ENCODE measurements at places on chromosomes 2 and 18.
A peak's percentile ranks its signal among the peaks of the same experiment; 100 is the strongest.

DNA sequence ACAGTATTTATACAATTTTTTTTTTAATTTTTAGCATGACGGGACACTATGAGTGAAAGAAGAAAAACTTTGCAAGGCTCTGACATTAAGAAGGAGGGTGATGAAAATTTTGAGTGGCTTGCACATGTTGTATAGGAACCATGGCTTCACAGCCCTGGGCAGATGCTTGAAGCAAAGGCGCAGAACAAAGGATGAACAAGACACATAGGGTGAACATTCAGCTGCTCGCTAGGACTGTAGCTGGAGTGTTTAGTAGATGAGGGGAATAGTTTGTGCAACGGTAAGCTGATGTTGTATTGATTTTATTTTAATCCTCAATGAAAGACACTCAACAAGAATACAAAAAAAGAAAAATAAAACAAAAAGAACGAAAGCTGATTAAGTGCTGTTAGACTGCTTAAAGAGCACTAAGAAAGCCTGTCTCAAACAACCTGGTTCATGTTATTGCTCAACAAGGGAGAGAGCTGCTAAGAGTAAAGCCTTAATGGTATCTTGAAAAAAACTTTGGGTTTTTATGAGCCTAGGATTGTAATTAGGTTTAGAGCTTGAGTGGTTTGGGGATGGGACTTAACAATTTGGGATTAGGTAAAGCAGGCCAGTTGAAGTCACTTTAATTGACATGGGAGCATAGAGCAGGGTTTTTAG lies 41.2 kb upstream of the GCFC2 start:
- no peak for DNase-seq

DNA sequence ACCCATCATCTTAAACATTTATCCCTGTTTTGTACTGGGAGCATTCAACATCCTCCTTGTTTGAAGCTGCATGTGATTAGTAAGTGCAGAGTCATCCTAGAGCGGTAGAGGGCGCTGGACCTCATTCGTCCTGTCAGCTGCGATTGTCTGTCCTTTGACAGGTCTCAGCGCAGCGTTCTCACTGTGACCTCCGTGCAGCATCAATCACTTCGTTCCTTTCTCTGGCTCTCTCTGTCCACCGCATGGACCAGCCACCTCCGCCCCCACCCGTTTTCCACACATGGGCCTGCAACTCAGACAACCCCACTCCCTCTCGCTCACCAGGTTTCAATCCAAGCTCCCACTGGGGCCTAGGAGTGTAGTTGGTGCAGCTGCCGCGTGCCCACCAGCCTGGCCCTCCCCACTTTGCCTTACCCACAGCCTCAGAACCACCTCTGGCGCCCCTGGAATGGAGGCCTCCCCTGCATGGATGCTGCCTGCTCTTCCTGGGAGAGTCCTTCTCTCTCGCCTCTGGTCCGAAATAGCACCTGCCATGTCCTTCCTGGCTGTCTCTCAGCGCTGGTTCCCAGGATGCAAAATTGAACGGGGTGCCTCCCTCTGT lies 90.5 kb downstream of the NDUFA10 start:
- DNase-seq = peak; percentile 59

DNA sequence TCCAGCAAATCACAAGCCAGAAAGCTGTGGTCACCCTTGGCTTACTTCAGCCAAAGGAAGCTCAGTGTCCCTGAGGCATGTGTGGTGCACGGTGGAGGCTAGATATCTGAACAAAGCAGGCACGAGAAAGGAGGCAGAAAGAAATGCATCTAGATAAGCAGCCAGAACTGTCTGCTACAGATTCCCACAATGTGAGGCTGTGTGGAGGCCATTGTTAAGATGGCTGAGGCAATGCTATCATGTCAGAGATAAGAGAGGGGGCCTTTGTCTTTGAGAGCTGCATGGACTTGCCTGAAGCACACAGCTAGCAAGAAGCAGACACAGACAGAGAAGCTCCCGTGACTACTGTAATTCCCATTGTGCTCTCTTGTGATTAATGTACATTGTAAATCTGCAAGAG lies 110.5 kb upstream of the LYPD6 start:
- no peak for DNase-seq

- no peak for DNase-seq
Measured at GRCh38 chr2:215664847-215665525, 229.1 kb upstream of the FN1 start.

DNA sequence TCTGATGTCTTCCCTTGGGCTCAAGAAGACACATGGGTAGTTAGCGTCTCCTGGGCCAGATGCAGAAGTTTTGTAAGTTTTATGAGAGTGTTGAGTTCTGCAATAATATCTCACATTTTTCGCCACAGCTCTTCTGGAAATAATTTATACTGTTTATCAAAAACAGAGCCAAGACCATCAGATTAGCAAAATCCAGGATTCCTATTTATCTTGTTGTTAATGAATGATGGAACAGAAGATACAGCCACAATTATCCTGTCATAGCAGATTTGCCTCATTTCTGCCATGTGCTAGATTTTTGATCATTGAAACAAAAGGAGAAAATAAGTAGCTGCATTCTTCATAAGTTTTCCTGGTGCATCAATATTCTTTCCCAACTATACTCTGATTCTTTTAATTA lies 1048.6 kb upstream of the KLHL29 start:
- no peak for DNase-seq

DNA sequence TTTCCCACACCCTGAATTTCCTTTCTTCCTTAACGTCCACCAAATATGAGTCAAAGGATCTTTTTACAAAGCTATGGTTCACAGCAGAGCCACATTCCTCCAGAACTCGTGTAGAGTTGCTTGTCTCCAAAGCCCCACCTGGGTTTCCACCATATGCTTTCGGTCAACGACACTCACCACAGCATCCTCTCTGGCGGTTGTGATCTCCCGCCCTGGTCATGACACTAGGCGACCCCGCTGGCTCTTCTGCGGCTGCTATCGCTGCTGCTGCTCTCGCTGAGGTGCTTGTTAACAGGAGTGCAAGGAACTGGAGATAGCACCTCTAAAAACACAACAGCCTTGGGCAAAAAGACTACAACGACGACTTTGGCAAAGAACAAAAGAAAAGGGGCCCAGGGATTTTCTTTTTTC lies 340 bp downstream of the SLC40A1 start:
- peak; percentile 22 for DNase-seq

GRCh38 chr2:29213888-29214291 lies 98.7 kb downstream of the CLIP4 start:
- DNase-seq = no peak

- DNase-seq = no peak
Measured at GRCh38 chr2:155145758-155146229, 447.3 kb downstream of the KCNJ3 start.

- DNase-seq = no peak
Measured at GRCh38 chr2:3470856-3471737, 48.2 kb downstream of the ADI1 start.

- DNase-seq = no peak
Measured at GRCh38 chr18:9712611-9713010, 4.5 kb downstream of the RAB31 start.

DNA sequence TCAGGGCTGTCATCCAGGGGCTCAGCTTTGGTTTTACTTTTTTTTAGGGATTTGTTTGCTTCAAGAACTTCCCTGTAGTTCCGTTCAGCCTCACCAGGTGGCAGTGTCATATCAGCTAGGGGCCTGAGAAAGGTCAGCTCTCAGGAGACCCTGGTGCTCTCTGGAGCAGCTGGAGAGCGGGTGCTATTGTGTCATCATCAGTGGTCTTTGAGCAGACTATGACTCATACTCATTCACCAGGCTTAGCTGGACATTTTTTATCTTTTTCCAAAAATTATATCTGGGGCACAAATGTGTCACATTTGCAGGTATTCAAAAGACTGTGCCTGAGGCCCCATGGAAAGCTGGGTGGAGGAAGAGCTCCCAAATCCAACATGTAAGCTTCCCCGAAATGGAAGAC lies 24.4 kb downstream of the ZNF892 start:
- DNase-seq = peak; percentile 52

DNA sequence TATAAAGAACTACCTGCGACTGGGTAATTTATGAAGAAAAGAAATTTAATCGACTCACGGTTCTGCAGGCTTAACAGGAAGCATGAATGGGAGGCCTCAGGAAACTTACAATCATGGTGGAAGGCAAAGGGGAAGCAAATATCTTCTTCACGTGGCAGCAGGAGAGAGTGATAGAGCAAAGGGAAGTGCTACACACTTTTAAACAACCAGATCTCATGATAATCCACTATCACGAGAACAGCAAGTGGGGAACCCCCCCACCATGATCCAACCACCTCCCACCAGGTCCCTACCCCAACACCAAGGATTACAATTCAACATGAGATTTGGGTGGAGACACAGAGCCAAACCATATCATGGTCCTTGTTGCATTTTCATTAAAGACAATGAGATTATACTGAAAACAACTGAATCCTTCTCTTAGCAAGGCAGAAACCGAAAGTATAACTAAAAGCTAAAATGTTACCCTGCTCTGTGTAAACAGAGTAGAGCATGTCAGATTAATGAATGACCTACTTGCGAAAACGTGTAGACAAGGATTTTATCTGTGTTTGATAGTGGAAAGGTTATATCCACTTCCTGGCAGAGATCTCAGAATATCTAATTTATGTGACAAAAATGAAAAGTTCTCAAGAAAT lies 60.1 kb upstream of the RBBP8 start:
- DNase-seq = no peak

GRCh38 chr2:238939521-238940403 lies 91.9 kb downstream of the TWIST2 start:
- no peak for DNase-seq

DNA sequence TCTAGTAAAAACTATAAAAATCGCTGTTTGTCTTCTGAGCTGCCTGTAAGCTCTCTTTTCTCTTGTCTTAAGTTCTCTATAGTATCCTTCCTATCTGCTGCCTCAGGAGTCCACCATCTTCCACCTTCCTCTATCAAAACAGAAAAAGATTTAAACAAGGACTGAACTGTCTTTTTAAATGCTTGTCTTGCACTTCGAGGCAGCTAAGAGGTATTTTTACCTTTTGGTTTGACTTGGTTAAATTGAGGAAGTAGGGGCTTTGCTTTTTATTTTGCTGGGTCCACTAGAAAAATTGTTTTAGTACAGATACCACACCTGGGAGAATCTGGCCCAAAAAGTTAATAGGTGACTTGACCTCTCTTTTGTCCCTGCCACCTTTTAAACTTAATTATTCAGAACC lies 12.2 kb downstream of the SESTD1 start:
- DNase-seq = no peak

GRCh38 chr18:36675076-36675475 lies 153.7 kb downstream of the TPGS2 start:
- DNase-seq = no peak

DNA sequence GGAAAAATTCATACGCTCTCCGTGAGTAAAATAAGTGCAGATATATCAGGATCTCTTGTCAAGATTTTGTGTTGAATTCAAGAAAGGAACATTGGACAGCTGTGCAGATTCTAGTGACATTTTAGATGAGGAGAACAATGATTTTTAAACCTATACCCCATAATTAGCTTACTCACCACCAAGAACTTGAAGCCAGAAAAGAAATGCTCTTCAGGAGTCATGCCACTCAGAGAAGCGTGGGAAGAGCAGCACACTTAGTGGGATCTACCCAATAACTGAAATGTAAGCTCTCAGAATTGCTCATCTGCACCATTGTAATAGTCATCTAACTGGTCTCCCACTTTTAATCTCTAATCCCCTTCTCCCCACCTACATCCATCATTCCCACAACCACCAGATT lies 9.2 kb upstream of the ERMN start:
- no peak for DNase-seq

DNA sequence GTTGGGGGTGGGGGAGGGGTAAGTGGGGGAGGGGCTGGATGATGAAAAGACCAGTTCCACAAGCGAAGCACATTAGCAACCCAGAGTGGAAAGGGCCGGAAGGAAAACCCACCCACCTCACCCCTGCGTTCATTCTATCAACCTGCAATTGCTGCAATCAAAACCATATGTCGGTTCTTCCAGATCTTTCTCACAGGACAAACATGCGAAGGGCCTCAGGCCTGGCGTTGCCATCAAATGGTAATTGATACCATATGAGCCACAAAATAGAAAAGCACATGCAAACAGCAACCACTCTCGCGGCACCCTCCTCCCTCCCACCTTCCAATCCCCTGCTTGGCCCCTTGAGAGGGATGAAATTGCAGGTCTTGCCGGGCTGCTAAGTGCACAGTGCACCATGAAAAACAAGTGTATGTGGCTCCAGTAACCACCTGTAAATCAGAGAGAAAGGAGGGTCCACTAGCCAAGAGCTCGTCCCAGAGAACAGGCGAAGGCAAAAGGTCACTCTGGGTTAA lies 287.5 kb downstream of the TCF4 start:
- no peak for DNase-seq

DNA sequence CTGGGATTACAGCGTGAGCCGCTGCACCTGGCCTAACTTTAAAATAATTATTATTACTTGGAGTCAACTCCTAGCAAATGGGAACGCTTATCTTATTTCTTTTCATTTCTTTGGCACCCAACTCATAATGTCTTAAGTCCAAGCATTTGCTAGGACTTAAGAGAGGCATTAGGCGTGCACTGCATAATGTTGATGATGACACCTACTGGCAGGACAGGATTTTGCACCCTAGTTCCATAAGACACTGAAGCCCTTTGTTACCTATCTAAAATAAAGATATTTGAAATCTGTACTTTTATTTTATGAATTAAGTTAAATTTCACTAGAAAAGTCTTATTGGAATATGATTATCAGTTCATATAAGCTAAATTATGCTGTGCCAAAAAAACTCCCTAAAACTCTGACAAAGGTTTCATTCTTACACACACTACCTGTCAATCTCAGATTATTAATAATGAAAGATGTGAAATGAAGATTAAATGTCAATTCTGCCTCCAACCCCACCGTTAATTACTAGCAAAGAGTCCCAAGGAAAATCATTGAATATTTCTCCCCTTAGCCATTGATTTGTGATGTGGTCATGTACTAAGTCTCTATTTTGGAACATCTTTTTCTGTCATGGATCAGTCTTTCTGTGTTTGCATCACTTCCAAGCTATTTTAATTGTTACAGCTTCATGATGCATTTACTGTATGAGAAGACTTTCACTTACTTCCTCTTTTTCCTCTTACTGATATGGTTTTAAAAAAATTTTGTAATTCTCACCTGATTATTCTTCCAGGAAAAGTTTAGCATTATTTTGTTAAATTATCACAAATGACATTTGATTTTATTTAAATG lies 12.7 kb upstream of the CDH2 start:
- peak; percentile 27 for DNase-seq

- no peak for DNase-seq
Measured at GRCh38 chr2:207995887-207996286, 29.4 kb downstream of the PLEKHM3 start.

- peak; percentile 62 for DNase-seq
Measured at GRCh38 chr18:62715759-62716615, 646 bp downstream of the PHLPP1 start.

DNA sequence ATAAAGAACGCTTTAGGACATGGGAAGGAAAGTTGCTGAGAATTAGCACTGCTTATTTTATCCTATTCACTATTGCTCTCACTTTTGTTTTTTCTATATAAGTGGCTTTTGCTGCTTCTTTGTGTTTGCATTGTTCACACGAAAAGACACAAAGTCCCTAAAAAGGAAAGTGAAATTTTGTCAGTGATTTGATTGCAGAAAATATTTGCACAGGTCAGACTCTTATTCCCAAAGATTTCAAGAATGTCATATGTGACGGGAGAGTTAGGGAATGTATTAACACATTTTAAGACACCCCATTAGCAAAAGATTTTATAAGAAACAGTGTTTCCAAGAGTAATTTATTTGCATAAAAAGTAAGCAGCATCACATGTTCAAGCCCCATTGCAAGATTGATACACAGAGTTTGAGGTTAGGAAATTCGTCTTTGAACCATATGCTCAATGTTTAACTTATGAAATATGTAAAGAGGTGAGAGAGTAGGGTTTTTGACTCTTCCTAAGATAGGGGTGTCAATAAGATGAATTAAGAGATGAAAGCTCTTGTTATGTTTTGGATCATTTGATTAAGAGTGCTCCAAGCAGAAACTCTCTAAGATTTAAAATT lies 57.0 kb downstream of the CCDC102B start:
- no peak for DNase-seq
